ENCODE measurements at places on chromosomes 12 and 14.

- no peaks in the 10 kb centered on the region for H3K27me3 ChIP-seq
- peaks cover 21% of the 10 kb centered on the region for H3K4me1 ChIP-seq
- no peak overlapping the region for H3K4me3 ChIP-seq
- H3K27ac ChIP-seq: no peak overlapping the region
Measured at GRCh38 chr12:91914701-91915100, 230.9 kb downstream of the BTG1 start.

- H3K27me3 ChIP-seq: peaks cover 36% of the 10 kb centered on the region
- peaks cover 23% of the 10 kb centered on the region for H3K4me1 ChIP-seq
Measured at GRCh38 chr12:53735556-53735955, 8.3 kb upstream of the CALCOCO1 start.

DNA sequence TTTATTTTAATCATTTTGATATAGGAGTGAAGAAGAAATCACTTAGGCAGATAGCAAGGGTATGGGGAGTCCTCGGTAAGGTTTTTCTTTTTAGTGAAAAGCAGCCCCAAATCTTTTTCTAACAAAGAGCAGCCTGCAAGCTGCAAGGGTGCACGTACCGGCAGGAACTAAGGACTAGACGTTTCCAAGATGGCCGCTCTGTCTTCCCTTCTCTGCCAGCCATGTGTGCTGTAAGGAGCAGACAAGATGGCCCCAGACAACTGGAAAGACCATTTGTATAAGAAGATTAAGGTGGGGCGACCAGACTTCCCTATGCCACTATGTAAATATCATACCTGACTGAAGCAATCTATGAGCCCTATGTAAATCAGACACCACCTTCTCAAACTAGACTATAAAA lies 79.6 kb downstream of the TXNDC16 start:
- DNase-seq: no peak
- H3K27ac ChIP-seq: no peak overlapping the region
- no peaks in the 10 kb centered on the region for H3K27me3 ChIP-seq

DNA sequence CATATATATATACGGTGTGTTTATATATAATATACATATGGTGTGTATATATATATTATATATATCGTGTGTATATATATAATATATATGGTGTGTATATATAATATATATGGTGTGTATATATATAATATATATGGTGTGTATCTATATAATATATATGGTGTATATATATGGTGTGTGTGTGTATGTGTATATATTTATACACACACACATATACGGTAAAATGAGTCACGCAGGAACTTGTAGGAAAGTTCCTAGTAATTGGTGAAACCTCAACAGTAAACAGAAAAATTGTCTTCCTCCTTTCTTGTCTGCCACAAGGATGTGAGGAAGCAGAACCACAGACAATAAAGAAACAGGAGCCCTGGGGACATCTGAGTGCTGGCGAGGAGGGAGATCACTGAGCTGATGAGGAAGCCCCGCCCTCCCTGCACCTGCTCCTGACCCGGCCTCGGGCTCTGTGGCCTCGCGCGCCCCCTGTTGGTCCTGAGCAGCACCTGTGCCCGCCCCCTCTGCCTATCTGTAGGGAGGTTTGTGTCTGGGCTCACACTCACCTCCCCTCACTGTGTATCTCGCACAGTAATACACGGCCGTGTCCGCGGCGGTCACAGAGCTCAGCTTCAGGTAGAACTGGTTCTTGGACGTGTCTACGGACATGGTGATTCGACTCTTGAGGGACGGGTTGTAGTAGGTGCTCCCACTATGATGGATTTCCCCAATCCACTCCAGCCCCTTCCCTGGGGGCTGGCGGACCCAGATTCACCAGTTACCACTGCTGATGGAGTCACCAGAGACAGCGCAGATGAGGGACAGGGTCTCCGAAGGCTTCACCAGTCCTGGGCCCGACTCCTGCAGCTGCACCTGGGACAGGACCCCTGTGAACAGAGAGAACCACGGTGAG lies 1079.4 kb downstream of the TMEM121 start:
- peaks cover 83% of the 10 kb centered on the region for H3K27me3 ChIP-seq
- H3K27ac ChIP-seq: no peak overlapping the region
- DNase-seq: peak; percentile 88
- H3K4me3 ChIP-seq: no peak overlapping the region
- H3K36me3 ChIP-seq: no peaks in the 10 kb centered on the region

- H3K4me1 ChIP-seq: peaks cover 39% of the 10 kb centered on the region
- H3K36me3 ChIP-seq: peaks cover 2% of the 10 kb centered on the region
- DNase-seq: no peak
- H3K27ac ChIP-seq: no peak overlapping the region
Measured at GRCh38 chr12:108720757-108721514, 10.4 kb downstream of the CORO1C start.

DNA sequence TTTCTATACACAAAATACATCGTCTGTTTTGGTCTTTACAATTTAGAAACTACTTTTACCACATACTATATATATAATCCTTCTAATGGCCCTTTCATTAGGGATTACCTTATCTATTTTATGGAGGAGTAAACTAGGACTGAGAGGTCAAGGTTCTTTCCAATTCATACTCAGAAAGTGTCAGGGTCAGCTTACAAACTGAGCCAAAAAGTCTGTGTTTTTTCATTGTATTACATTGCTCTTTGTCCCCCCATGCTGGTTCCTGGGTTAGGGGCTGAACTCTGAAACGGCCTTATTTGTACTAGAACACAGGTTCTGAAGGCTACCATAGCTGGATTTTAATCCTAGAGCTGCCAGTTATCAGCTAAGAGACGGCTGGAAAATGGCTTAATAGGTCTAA lies 368.1 kb downstream of the GRIN2B start:
- no peaks in the 10 kb centered on the region for H3K27me3 ChIP-seq
- H3K4me1 ChIP-seq: no peaks in the 10 kb centered on the region
- H3K4me3 ChIP-seq: no peak overlapping the region

DNA sequence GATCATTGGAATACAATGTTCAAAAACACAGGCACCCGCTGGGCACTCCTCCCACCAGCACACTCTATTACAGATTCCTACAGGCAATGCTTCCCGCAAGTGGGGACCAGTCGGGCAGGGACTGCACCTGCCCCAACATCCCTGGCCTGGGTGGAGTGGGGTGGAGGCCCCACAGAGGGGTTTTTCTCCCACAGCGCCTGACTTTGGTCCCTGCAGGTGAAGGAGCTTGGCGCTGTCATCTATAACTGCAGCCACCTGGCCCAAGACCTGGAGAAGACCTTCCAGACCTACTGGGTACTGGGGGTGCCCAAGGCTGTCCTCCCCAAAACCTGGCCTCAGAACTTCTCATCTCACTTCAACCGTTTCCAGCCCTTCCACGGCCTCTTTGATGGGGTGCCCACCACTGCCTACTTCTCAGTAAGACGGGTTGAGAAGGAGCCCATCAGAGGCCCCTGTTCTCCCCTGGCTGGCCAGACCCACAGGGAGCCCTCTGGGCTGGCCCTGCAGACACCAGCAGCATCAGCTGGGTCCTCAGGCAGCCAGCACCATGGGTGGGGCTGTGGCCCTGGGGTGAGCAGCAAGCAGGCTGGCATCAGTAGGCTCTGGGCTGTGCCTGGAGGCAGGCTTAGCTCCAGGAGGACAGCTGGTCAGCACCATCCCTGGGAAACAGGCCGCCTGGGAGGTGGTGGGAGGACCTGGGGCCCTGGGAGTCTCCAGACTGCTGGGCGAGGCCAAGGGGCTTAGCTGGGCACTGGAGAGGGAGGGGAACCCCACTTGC lies 6.0 kb downstream of the PLD4 start:
- no peaks in the 10 kb centered on the region for H3K36me3 ChIP-seq
- H3K4me3 ChIP-seq: no peak overlapping the region
- DNase-seq: peak; percentile 28
- peaks cover 7% of the 10 kb centered on the region for H3K4me1 ChIP-seq

- H3K36me3 ChIP-seq: no peaks in the 10 kb centered on the region
- DNase-seq: no peak
- H3K4me1 ChIP-seq: peaks cover 2% of the 10 kb centered on the region
- no peak overlapping the region for H3K4me3 ChIP-seq
- no peaks in the 10 kb centered on the region for H3K27me3 ChIP-seq
Measured at GRCh38 chr12:51401020-51401419, 9.8 kb upstream of the GALNT6 start.

GRCh38 chr12:50747817-50748216 lies 16.1 kb upstream of the ATF1 start:
- no peak for DNase-seq
- peaks cover 66% of the 10 kb centered on the region for H3K36me3 ChIP-seq
- H3K27ac ChIP-seq: no peak overlapping the region
- no peaks in the 10 kb centered on the region for H3K27me3 ChIP-seq
- H3K4me3 ChIP-seq: no peak overlapping the region

DNA sequence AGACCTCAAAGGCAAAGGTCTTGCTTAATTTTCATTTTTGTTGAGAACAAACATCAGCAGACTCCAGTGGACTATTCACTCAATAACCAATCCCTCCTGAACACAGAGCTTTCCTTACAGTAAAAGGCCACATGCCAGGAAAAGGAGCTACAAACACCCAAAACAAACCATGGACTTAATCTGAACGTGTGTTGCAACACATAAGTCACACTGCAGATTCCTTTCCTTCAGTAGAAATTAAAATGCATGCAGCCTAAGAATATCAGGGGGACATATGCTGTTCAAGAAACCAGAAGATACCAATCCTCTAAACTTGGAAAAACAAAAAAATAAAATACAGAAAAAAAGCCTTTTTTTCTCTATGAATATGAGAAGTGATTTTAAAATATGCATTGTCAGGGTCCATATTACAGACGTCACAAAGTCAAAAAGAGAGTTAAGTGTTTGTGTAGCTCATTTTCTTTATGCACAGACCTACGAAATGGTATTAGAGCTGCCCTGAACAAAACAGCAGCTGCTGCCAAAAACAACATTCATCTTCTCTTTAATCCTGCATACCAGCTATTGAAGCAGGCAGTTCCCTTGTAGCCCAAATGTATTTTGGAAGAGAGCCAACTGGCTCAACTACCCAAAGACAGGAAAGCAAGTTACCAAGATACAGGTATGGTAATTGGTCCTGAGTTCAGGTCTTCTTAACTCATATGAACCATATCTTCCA lies 26.2 kb downstream of the KITLG start:
- no peaks in the 10 kb centered on the region for H3K36me3 ChIP-seq
- H3K27me3 ChIP-seq: no peaks in the 10 kb centered on the region
- no peak overlapping the region for H3K27ac ChIP-seq

DNA sequence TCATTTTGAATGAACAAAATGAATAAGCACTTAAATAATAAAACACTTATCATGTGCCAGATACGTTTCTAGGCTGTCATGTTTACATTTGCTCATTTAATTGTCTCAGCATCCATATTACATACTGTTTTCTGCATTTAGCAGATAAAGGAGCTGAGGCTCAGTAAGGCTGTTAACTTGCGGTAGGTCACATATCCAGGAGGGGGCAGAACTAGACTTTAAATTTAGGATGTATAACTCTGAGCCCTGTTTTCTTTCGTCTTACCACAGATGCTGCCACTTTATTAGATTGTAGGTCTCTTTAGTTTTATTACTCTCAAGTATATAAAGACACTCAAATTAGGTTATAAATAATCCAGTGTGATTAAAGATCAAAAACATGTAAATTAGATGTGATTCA lies 17.7 kb downstream of the IRAK4 start:
- no peak for DNase-seq
- H3K27ac ChIP-seq: no peak overlapping the region
- peaks cover 39% of the 10 kb centered on the region for H3K36me3 ChIP-seq
- no peak overlapping the region for H3K4me3 ChIP-seq
- H3K27me3 ChIP-seq: no peaks in the 10 kb centered on the region
- no peaks in the 10 kb centered on the region for H3K4me1 ChIP-seq

DNA sequence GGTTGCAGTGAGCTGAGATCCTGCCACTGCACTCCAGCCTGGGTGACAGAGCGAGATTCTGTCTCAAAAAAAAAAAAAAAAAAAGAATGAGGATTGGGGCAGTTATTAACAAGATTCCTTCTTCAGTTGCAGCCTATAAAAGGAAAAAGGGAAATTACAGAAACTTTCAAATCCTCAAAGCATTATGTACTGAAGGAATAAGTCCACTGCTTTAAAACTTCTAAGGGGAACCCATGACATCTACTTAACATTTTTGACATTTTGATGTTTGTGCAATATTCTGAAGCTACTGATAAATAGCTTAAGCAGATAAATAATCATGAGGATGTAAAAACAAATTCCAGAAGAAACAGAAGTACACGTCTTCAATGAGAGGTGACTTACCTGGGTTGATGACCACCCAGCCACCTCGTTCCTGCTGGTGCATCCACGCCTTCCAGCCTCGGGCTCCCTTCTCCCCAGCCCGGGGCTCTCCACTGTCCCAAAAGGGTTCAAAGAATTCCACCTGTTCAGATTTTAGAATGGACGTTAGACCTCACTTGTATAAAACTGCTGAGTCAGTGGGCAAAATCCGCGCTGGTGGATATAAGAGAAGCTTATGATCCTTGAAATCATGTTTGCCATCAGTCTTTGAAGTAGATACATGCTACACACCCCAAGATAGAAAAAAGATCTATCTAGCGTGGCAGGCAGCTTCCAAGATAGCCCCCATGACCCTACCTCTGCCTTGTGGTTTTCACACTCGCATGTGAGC lies 33.7 kb downstream of the NRDE2 start:
- no peak for DNase-seq
- peaks cover 8% of the 10 kb centered on the region for H3K4me1 ChIP-seq
- H3K36me3 ChIP-seq: peaks cover 87% of the 10 kb centered on the region
- H3K27ac ChIP-seq: no peak overlapping the region
- H3K27me3 ChIP-seq: no peaks in the 10 kb centered on the region

DNA sequence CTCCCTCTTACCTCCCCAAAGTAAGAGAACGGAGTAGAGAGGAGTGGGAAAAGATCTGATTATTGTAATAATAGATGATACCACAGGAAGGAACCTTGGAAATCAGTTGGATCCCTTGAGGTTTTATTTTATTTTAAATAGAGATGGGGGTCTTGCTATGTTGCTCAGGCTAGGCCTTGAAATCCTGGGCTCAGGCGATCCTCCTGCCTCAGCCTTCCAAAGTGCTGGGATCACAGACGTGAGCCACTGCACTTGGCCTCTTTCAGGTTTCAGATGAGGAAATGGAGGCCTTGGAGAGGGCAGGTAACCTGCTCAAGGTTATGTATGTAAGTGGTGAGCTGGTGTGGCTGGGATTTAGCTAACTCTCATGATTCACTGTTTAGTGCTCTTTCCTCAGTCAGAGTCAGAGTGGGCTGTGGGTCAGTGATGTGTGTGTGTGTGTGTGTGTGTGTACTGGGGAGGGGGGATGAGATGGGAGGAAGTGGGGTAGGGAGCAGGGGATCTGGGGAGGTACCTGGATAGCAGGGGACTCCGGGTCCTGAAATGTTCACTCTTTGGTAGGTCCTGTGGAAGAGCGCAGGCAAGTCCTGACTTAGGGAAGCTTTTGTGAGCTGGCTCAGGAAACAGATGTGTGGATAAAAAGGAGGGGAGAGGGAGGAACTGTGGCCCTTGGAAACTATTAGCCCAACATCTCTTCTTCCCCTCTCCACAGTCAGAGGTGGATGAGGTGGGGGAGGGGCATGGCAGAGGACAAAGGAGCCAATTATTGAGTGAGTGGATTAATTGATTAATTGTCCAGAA lies 4.7 kb upstream of the CISTR start:
- DNase-seq: no peak
- no peak overlapping the region for H3K4me3 ChIP-seq
- H3K36me3 ChIP-seq: no peaks in the 10 kb centered on the region
- H3K4me1 ChIP-seq: peaks cover 6% of the 10 kb centered on the region
- no peak overlapping the region for H3K27ac ChIP-seq
- peaks cover 41% of the 10 kb centered on the region for H3K27me3 ChIP-seq

Data from activated T-cell treated with anti-CD3 and anti-CD28 coated beads, Interleukin-2, amount 50 U/mL, for 24 hours (primary cell).